ENCODE measurements at places on chromosomes 2 and 18.

- no peak for DNase-seq
Measured at GRCh38 chr2:82317012-82317411, 2012.5 kb upstream of the LRRTM1 start.

- no peak for DNase-seq
Measured at GRCh38 chr2:47061944-47062678, 93.0 kb downstream of the STPG4 start.

GRCh38 chr2:235690809-235691450 lies 197.1 kb downstream of the AGAP1 start:
- no peak for DNase-seq

GRCh38 chr2:70513738-70514137 lies 39.9 kb downstream of the TGFA start:
- DNase-seq = no peak

GRCh38 chr2:233367586-233367985 lies 13.3 kb downstream of the DGKD start:
- DNase-seq = no peak

GRCh38 chr2:50872543-50872942 lies 159.4 kb downstream of the NRXN1 start:
- no peak for DNase-seq

DNA sequence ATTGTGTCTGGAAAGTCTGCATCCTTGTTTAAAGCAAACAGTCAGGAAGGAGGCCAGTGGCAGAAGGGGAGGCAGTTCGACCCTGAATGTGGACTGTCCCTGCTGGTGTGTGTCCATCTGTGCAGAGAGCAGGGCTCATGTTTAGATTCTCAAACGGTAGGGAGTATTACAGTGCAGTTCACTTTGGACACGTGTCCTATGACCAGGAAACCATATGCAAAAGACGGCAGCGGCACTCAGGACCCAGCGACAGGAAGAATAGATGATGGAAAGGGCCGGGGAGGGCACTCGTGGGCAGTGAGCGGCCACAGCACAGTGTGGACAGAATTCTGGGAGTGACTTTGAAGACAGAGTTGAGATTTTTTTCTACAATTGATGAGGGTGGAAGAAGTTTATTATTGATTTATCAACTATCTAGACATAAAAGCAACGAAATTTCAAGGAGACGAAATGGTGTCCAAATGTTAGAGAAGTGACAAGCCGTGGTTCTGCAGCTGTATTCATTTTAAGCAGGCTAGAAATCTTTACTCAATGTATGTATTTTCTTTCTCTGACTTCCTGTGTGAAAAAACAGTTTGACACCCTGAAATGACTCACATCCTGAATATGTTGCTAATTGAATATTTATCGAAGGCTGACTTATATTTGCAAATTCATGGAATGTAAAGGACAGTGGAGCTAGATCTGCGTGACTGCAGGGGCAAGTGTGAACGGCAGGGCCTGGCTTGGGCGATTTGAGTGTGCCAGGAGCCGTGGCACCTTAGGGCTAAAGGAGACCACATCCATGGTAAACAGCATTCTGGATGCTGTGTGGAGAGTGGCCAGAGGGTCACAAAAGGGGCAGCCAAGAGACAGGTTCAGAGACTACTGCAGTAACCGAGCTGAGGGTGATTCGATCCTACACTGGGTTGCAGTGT lies 214.2 kb downstream of the PTGR3 start:
- peak; percentile 48 for DNase-seq

DNA sequence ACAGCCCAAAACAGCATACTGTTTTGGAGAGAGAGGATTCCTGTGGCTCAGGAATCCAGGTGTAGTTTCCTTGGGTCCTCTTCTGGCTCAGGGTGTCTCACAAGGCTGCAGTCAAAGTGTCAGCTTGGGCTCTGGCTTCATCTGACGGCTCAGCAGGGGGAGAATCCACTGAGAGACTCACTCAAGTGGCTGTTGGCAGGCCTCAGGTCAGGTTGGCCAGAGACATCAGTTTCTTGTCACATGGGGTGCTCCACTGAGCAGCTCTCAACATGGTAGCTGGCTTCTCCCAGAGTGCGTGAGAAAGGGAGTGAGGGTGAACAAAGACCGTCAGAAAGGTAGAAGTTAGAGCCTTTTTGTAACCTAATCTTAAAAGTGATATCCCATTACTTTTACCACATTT lies 168.4 kb downstream of the SOCS6 start:
- no peak for DNase-seq

DNA sequence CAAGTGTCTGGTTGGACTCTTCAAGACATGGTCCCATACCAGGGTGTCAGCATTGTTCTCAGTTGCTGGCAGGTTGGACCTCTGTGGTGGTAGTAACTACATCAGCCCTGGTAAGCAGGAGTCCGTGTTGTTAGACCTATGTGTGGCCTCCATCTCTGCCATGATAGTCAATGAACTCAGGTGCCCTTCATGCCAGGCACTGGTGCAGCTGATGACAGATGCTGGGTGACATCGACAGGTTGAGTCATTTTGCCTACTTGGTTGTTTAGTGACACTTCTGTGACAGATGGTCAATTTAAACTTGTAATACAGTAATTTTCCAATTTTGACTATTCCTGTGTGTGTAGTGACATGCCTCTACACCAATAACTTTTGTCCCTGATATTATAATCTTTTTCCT lies 189.7 kb downstream of the SP3 start:
- no peak for DNase-seq

DNA sequence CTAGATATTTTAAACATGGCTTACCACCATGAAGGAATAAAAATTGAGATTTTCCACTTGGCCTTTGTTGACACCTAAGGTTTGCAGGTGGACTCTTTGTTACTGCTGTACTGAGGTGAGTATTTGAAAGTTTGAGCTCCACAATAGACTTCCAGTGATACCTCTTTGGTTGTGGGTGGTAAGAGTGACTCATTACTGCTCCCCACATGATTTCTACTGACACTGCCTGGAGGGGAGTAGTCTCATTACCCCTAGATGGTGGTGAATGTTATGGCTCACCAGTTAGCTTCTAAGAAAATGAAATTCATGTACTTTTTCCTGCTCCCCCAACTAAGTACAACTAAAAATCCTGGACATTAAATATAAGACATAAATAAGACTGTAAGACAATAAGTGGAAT lies 1183.1 kb upstream of the TMEFF2 start:
- no peak for DNase-seq

GRCh38 chr18:36595046-36595817 lies 233.6 kb downstream of the TPGS2 start:
- DNase-seq = no peak

GRCh38 chr2:136645236-136645828 lies 120.0 kb upstream of the THSD7B start:
- DNase-seq = no peak

- peak; percentile 50 for DNase-seq
Measured at GRCh38 chr2:216692636-216693413, 2.5 kb downstream of the IGFBP5 start.

DNA sequence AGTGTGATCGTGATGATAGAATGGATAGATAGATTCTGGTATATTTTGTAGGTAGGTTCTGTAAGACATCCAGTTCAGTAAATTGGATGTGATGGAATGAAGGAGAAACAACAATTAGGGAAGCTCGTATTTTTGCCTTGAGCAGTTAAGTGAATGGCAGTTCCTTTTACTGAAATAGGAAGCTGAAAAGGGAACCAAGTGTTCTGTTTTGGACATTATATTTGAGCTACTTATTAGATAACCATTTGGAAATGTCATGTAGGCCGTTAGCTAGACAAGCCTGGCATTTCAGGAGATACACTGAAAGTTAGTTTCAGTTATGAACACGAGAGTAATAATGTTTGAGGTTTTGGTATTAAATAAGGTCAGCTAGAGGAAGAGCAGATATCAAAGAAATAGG lies 41.5 kb downstream of the MARCHF7 start:
- DNase-seq = no peak

DNA sequence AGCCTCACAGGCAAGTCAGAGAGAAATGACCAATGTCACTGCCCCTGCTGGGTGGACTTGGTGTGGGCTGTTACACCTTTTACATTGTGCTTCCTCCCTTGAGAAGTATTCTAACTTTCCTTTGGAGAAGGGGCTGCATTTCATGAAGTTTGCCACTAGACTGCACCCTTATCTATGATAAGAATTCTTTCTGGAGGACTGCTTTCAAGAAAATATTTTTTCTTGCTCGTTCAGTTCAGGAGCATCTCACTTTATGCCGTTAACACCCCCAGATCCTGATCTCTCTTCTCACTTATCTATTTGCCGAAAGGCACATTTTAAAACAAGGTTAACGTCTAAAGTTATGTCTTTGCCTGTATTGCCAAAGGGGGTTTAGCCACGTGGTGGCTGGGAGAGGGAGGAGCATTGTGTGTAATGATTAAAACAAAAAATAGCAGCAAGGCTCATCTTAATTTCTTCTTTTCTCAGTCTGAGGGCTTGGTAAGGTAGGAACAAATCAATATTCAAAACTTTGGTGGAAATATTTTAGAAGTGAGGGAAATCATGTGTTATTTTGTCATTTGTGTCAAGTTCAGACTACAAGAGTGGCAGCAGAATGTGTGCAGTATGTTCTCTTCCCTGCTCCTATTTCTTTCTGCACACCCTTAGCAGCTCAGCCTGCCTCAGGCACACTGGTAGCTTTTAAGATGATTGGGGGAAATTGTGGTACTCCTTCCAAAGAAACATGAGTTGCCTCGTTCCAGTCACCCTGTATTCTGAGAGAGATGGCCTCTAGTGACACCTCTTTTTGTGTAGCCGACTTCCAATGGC lies 1.6 kb upstream of the IGFBP5 start:
- peak; percentile 55 for DNase-seq

DNA sequence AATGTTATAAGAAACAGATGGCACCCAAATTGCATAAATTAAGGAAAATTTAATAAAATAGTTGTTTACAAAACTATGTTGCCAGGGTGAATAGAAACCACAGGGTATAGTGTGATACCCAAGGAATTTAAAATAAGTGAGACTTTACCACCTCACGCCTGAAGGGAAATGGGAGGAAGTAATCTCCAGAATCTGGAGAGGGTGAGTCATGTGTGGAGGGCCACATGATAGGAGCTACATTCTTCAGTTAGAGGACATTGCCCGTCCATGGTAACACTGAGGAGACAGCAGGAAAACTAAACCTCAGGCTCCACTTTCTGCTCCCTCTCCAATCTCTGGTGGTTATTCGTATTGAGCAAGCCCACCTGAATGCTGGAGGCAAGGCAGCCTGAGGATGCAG lies 97.2 kb upstream of the NXPH2 start:
- DNase-seq = peak; percentile 8

- no peak for DNase-seq
Measured at GRCh38 chr18:22632191-22632590, 214.5 kb upstream of the CTAGE1 start.

GRCh38 chr18:44884431-44884830 lies 203.7 kb downstream of the SETBP1 start:
- no peak for DNase-seq

- no peak for DNase-seq
Measured at GRCh38 chr2:170201275-170201674, 23.3 kb downstream of the MYO3B start.

DNA sequence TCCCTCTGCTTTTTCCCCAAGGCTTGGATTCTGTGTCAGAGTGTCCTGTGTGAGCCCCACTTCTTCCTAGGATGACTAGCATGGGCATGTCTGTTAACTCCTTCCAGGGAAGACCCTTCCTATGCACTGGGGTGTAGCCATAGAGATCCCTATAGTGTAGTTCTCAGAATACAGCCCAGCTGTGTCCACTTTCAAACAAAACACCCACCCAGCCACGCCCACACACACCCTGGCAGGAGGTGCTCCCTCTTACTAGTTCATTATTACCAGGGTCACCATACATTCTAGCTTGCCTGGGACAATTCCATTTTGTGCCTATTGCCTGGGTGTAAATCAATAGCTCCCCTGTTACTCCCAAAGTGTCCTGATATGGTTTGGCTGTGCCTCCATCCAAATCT lies 195.6 kb downstream of the MYCN start:
- no peak for DNase-seq

GRCh38 chr2:128312411-128312810 lies 6.3 kb downstream of the HS6ST1 start:
- DNase-seq = no peak

- no peak for DNase-seq
Measured at GRCh38 chr2:39144416-39144815, 23.6 kb upstream of the SOS1 start.

DNA sequence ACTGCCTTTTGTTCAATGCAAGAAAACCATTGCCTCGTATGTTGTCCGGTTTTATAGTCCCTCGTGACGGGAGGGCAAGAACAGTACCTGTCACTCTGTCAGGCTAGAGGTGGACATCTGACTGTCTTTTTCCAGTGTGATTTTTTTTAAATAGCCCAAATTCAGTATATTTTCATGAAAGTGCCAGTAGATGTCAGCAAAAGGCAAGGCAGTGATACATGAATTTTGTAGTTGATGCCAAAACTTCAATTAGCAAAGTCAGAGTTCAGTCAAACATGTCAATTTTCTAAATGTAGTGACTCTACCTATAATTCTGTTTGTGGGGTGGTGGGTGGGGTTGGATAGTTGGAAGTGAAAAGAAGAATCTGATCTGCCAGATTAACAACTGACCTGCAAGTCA lies 296.0 kb upstream of the MC4R start:
- DNase-seq = no peak

DNA sequence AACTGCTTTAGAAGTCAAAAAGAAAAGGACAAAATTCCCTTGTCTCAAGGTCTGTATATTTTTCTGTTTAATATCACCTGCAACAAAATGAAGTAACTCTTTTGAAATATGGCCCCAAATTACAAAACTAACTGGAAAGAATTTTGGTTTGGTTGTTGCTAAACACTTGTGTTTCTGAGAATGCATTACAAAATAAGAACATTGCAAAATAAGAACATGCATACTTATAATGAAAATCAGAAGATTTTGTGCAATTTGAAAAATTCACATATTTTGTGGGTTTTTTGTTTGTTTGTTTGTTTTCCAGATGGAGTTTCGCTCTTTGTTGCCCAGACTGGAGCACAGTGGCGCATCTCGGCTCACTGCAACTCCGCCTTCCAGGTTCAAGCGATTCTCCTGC lies 21.8 kb downstream of the NDUFB3 start:
- no peak for DNase-seq

DNA sequence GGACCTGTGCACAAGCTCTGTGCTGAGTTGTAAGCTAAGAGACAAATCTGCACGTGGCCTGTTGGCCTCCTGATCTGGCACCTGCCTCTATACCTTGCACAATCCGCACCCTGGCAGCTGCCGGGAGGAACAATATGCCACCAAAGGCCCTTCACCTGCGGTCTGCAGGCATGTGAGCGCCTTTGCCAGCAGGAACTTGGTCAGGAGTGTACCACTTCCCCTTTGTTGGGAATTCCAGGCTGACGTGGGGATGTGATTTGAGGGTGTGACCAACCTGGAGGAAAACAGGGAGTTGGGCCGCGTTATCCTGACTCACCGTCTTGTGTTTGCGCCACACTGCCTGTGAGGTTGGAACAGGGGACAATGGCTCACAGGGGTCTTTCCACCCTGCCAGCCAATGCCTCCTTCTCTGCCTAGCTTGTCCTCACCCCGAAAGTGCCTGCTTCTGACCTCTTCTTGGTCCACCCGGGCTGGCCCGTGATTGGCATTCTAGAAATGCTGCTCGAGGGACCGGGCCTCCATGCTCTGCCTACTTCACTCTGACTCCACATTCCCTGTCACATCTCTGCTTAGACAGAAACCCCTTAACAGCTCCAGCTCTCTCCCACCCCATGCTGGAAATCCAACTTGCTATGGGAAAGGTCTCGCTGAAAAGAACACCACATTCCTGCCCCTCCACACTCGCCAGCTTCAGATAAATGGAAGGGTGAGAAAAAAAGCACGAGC lies 67.1 kb upstream of the MAP4K4 start:
- DNase-seq = no peak

- no peak for DNase-seq
Measured at GRCh38 chr2:118843483-118844132, 3.8 kb downstream of the EN1 start.

GRCh38 chr2:45938649-45939511 lies 287.4 kb downstream of the PRKCE start:
- peak; percentile 91 for DNase-seq

- DNase-seq = no peak
Measured at GRCh38 chr2:239625971-239626734, 225.3 kb upstream of the HDAC4 start.
